Activated T-helper 1 cell treated with Interleukin-2 at 50 U/mL for 16 hours (primary cell): ENCODE measurements at places on chromosomes 4 and X.

DNA sequence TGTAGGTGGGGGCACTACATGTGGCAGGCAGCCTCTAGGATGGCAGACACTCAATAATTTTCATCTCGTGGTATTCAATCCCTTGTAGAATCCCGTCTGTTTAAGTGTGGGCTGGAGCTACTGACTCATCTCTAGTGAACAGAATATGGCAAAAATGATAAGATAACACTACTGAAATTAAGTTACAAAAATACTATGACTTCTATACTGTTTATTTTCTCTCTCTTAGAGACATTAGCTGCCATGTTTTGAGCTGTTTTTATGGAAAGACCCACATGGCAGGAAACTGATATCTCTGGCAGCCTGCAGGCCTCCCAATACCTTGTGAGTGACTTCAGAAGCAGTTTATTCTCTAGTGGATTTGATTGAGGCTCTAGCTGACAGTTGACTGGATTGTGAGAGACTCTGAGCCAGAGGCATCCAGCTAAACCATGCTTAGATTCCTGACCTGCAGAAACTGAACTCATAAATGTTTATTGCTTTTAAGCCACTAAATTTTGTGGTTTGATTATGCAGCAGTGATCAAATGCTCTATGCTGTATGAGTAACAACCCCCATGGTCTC is 298.8 kb upstream of the CTSO start:
- no peak for DNase-seq

DNA sequence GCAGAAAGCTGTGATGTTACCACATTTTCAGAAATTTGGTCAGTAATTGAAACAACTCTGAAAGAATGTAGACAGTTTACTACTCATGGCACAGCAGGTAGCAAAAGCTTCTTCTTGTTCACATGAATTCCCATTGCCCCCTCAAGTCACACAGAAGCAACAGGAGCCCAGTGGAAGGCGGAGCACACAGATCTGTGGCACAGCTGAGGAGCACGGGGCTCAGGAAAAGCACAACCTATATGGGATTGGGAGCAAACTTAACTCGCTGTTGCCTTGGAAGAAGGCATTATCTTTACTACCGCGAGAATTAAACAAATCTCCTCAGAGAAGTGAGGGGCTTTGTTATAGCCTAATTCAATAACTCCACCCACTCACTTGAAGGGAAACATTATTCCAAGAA is 358.5 kb downstream of the SPOCK3 start:
- DNase-seq = no peak

DNA sequence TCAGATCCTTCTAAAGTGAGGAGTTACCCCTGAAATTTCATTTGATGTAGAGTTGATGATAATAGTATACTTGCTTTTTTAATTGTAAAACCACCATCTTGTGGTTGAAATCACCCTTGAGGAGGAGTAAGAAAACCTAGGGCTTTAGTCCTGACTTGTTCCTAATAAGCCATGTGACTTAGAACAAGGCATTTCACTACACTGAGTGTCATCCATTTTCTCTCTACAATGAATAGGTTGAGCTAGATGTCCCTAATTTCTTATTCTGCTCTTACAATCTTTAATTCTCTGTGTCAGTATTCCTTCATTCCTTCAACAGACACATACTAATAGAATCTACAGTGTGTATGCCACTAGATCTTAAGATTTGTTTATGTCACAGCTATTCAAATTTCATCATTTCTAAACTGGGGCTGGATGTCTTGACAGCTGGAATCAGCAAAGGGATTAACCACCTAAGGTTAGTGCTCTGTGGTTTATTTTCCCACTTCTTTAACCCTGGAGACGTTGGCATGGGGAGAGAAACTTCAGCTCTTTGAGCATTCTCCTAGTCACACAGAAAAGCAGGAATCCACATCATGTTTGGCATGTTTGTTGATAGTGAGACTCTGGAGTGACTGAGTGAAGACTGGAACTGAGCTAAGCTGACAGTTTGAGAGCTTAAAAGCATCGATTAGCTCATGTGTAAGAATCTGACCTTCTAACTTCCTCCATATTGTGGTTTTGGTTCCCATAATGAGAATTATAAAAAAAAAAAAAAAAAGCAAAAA is 246.3 kb downstream of the NDST4 start:
- no peak for DNase-seq

DNA sequence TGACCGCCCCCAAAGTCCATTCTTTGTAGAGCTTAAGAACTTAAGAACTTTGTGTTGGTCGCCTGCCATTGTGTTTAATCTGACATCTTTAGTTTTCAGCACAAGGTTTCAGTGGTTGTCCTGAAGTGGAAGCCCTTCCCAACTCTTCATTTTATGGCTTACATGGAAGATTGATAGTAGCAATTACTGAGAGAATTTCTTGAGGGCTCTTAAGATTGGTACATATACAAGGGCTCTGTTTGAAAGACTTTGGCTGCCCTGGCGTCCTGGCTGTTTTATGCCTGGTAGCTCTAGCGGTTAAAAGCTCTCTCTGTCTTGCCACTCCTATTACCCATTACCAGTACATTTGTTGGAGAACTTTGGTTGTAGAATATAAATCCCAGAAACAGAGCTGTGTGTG is 75.0 kb downstream of the KDM6A start:
- no peak for DNase-seq

DNA sequence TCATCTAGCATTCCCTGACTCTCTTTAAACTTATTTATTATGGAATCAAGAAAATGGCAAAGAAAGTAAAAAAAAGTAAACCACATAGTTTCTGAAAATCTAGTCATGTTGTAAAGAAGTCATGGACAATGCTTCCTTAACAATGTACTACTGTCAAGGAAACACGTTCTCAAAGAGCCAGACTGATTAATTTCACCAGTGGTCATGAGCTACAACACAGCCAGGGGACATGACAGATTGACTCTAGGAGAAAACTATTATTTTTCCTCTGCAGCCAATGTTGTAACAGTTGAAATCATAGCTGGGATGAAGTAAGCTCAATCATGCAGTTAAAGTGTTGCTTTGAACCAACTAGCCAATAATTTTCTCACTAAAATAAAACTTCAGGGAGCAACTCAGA is 109.2 kb downstream of the MAPK10 start:
- DNase-seq = no peak

GRCh38 chr4:6339818-6340445 is 70.3 kb downstream of the WFS1 start:
- DNase-seq = no peak

DNA sequence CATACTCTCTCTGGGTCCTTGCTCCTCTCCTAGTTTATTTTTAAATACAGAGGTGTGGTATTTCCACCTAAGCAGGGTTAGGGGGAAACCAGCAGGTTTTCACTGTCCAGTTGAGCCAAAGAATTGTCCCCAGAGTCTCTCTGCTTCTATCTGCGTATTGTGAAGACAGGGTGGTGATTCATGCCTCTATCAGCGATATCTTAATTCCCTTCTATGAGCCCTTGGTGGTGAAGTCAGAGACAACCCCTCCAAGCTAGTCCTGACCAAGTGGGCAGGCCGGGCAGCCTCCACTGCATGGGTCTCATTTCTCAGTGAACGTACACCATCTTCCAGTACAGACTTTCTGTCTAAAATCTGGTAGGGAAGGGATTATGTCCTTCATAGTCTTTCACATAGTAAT is 100.5 kb upstream of the GPR34 start:
- DNase-seq = no peak
